ENCODE measurements at places on chromosomes 12 and 14.

DNA sequence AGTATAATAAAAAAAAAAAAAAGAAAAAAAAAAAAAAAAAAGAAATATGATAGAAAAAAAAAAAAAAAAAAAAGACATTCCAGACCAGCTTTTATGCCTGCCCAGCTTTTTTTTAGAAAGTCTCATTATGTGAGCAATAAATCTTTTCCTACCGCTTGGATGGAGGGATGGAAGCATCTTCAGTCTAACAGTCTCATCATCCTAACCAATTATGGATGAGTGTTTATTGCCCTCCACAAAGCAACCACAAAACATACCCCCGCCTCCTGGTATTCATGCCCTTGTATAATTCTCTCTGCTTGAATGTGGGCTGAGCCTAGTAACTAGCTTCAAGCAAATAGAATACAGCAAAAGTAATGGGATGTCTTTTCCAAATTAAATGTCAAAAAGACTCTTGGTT lies 33.7 kb upstream of the ADAMTS20 start:
- no peak for DNase-seq

DNA sequence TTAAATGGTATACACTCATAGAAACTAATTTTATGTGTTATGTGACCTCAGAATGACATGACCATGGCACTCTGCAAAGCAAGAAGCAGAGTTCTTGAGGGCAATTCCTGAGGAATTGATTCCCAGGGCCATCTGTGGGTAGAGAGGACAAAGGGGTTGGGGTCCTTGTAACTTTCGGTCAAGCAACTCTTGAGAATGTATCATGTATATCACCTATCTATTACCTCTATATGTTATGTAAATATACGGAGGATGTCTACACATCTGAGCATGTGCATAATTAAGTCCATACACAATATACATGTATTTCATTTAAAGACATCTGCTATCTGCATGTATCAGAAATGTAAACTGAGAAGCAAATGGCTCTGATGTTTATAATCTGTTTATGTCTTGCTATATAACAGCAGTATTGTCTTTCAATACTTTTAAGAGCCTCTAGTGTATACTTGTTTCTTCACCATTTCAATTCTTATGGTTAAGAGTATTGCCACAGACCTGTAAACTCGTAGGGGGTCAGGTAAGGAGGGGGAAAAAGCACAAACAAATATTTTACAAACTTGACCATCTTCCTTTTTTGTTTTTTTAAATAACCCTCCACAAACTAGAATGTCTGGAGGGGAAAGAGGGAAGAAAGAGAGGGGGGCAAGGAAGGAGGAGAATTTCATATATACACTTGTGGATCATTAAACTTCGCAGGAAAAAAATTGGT lies 4.5 kb downstream of the FOXA1 start:
- DNase-seq: no peak

DNA sequence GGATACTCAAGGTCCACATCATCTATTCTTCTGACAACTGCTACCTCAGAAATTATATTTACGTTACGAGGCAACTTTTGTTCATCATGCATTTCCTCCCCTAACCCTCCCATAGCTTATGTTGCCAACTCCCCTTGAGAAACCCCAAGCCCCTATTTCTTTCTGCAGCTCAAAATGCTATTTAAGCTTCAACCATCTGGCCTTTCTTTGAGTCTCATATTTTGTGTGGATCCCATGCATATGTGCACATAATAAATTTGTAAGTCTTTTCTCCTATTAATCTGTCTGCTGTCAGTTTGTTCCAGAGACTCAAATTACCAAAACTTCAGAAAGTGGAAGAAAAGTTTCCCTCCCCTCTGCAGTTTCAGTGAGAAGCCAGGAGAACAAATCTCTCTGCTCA lies 444.1 kb downstream of the TRHDE start:
- DNase-seq: no peak

DNA sequence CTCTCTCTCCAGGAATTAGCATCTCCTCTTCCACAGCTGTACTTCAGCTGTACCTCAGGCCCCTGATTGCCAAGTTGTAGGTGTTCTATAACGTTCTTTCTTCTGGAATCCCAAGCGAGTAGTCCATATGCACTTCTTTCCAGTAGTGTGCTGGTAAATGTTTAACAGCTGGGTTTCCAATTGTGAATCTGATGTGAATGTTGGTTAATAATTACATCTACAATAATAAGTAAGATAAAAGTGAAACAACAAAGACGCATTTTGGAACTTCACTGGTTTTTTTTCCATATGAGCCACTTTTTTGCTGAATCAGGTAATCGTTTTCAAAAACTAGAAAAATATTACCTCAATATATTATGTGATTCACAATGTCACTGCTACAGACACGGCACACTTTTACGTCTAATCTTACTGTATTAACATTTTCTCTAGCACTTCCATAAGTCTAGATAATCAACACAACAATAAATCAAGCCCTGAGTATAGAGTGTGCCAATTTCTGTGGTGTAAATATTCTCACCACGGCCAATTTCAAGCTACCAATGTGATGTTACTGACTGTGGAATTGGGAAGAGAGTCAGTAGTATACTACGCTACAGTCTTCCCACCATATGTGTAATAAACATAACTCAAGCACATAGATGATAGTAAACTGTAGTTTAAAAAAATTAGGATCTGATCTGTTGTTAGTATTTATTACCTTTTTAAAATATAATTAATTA lies 113.0 kb downstream of the ZFP36L1 start:
- no peak for DNase-seq

- no peak for DNase-seq
Observed at GRCh38 chr14:63605041-63605532, 36.6 kb downstream of the WDR89 start.

- peak; percentile 12 for DNase-seq
Observed at GRCh38 chr12:54126696-54127537, 61.9 kb downstream of the SMUG1 start.

DNA sequence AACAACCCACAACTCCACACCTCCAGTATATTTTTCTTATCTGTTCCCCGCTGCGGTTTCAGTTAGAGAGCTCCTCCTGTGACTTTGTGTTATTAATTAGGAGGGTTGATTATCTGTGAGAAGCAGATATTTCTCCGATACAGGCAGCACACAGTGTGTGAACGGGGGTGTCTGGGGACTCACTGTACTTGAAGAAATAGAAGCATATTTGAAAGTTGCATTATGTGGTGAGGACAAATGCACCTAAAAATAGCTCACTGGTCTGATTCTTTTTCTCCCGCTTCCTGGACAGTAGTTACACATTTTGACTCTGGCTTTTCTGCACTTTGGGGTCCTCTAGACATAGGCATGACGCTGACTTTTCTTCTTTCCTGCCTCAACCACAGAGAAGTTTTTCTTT lies 277.7 kb downstream of the VRK1 start:
- DNase-seq: no peak

- DNase-seq: no peak
Observed at GRCh38 chr14:51780741-51781140, 79.7 kb upstream of the GNG2 start.

GRCh38 chr12:100504804-100505203 lies 31.1 kb downstream of the NR1H4 start:
- DNase-seq: no peak

- no peak for DNase-seq
Observed at GRCh38 chr12:7131502-7131866, 1.3 kb downstream of the CLSTN3 start.

DNA sequence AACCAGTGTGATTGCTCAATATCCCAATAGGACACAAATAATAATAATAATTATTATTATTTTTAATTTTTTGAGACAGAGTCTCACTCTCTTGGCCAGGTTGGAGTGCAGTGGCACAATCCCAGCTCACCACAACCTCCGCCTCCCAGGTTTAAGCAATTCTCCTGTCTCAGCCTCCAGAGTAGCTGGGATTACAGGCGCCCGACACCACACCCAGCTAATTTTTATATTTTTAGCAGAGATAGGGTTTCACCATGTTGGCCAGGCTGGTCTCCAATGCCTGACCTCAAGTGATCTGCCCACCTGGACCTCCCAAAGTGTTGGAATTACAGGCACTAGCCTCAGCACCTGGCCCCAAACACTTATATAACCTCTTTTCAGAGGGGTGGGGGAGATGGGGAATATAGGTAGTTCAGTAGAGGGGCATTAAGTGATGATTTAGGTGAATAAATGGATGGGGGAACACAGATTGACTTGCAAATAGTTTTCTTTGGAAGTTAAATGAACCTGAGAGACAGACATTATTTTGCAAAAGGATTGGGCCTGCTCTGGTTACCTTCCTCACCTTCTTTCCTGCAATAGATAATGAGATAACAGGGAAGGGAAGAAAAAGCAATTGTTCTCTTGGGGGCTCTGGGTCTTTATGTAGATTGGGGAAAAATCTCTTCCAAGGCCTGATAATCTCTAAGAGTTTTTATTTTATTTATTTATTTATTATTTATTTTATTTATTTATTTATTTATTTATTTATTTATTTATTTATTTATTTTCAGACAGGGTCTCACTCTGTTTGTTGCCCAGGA lies 57.7 kb downstream of the RESF1 start:
- no peak for DNase-seq

GRCh38 chr14:57274551-57274950 lies 5.8 kb downstream of the AP5M1 start:
- no peak for DNase-seq

DNA sequence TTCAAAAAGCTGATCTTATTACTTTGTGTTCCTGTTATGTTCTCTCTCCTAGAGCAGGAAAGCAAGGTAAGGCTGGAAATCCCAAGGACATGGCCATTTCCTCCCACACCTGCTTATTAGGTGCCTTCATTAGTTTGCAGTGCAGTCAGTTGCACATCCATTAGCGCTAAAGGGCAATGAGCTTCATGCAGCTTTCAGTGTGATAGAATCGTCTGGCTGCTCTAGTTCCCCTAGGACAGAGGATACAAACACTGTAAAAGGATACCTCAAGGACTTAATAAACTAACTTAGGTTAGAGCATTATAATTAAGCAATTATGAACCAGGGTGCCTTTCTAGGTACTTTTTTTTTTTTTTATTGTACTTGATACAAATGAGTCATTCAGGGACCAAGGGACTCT lies 21.1 kb downstream of the TMEM117 start:
- no peak for DNase-seq

DNA sequence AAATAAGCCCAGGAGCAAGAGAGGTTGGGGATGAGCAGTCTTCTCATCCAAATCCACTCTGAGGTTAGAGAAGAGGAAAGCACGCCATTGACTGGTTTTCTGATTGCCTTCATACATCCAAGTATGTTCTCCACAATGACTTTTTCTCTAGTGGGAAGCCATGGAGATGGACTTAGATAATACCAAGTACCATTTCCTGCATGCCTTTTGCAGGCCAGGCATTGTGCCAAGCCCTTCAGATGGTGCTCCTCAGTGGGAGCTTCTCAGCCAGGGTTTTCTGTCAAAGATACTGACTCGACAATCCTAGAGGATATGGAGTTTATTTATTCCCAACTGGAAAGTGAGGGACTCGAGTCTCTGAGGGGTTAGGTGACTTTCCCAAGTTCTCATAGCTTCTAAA lies 218.0 kb downstream of the ZFP36L1 start:
- no peak for DNase-seq

DNA sequence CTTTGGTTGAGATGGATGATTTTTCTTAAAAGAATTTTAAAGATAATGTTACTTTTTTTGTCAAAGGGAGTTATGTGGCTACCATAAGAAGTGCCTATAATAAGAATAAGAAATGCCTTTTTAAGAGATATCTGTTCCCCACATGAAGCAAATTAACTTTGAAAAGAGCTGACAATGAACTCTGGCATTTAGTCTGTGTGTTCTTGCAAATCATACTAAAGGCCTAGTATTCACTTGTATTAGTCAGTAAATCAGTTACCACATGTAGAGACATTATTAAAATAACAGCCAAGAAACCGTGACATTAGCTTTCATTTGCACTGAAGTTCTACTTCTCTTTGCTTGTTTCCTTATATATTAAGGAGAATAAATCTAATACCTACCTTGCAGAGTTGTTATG lies 296.3 kb downstream of the CCDC91 start:
- no peak for DNase-seq

DNA sequence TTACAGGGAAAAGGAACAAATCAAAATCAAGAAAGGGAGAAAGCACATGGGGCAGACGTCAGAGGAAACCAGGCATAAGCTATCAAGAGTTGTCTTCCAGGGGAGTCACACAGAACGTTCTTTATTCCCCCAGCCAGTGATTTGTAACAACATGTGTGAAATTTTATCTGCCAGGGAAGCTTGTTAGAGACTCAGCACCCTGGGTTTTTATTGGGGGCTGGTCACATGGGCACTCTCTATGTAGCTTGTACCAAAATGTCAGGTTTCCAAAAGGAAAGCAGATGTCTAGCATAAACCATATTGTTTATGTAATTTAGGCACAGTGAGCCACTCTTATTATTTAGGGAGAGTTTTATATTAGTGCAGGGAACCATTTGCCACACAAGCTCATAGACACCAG lies 440.4 kb upstream of the DCN start:
- no peak for DNase-seq

- DNase-seq: no peak
Observed at GRCh38 chr12:42673535-42673934, 84.0 kb upstream of the PRICKLE1 start.

DNA sequence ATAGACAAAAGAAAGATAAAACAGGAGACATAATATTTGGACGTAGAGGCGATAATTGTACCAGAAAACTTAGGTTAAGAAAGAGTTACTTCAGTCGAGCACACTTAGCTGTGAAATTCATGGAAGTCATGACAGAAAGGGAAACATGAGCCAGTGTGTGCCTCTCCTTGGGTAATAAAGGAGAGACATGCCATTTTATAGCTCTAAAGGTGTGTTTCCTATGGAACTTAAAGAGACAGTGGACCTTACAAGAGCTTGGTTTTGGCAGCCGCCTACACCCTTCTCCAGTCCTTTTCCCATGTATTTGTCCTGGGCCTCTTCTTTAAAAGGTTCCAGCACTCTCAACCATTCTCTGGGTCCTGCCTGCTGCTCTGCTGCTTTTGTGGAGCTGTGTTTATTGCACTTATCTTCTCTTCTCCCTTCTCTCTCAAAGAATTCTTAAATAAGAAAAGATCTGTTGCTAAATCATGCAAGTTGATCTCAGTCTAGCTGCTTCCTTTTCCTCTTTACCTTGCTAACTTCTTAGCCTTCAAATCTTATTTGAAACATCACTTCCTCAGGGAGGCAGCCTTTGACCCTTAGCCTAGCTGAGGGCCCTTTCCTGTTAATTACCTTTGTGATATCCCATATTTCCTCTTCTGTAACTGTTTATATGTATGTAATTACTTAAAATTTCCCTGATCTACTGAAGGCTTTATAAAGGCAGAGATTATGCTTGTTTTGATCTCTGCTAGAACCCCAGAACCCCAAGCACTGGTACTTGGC lies 81.8 kb upstream of the EVL start:
- DNase-seq: no peak

- no peak for DNase-seq
Observed at GRCh38 chr12:95198914-95199313, 18.4 kb downstream of the FGD6 start.

GRCh38 chr12:114920771-114921554 lies 237.0 kb upstream of the TBX3 start:
- DNase-seq: no peak

DNA sequence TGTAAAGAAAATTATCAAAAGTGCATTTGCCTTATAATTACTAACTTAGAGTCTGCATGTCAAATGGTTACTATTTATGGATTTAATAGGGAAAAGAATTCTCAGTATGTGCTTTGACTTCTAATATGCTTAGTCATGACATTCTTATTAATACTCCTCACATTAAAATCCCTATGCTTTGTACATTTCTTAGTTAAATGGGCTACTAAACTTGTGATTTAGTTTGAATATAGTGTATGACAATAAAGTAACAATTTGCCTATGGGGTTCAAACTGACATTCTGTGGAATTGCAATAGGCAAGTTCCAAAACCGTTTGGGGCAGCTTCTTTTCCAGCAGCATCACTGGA lies 361.9 kb upstream of the TMTC1 start:
- no peak for DNase-seq

GRCh38 chr12:119829439-119829838 lies 47.7 kb downstream of the CIT start:
- DNase-seq: no peak
